Psoas muscle (tissue), 8 donors: ENCODE measurements at places on chromosomes 1 and 21. TPM values are rescaled to one million over a fixed set of nuclear protein-coding genes. Genes with fewer than 3 reads are reported as not detected.

- no peak for DNase-seq
- peaks cover 2% of the 10 kb centered on the region for H3K27me3 ChIP-seq
- H3K4me1 ChIP-seq: no peaks in the 10 kb centered on the region
- no peak overlapping the region for H3K27ac ChIP-seq
- H3K36me3 ChIP-seq: no peaks in the 10 kb centered on the region
- no peak overlapping the region for H3K4me3 ChIP-seq
Observed at GRCh38 chr1:84969489-84970250, 27.2 kb downstream of the MCOLN2 start.

- H3K27ac ChIP-seq: no peak overlapping the region
- H3K4me3 ChIP-seq: no peak overlapping the region
- no peaks in the 10 kb centered on the region for H3K27me3 ChIP-seq
Observed at GRCh38 chr1:68442006-68442405, 7.7 kb downstream of the RPE65 start.

DNA sequence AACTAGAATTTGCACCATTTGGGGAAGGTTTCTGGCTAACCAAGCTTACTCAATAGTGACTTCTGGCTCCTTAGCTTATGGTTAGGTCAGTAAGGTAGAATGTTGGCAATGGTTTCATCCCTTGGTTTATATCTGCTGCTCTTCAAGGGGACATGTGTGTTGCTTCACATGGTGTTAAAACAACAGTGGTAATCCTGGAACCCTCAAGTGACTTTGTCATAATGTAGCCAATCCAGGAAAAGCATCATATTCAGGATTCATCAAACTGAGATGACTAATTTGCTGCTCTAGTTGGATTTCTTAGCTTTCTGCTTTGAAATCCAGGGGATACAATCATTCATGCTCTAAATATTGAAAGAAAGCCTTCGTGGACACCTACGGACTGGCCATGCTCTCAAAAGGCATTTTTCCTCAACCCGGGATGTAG lies 108.7 kb downstream of the RGL1 start:
- no peaks in the 10 kb centered on the region for H3K27me3 ChIP-seq
- H3K36me3 ChIP-seq: no peaks in the 10 kb centered on the region
- no peak overlapping the region for H3K4me3 ChIP-seq
- no peak for DNase-seq

GRCh38 chr1:240399381-240399780 lies 212.6 kb downstream of the GREM2 start:
- no peak overlapping the region for H3K27ac ChIP-seq
- no peaks in the 10 kb centered on the region for H3K4me1 ChIP-seq
- H3K27me3 ChIP-seq: no peaks in the 10 kb centered on the region
- DNase-seq: no peak
- H3K4me3 ChIP-seq: no peak overlapping the region
- H3K36me3 ChIP-seq: no peaks in the 10 kb centered on the region

GRCh38 chr1:31912839-31913239 lies 25.3 kb downstream of the PTP4A2 start:
- no peak overlapping the region for H3K4me3 ChIP-seq
- H3K27ac ChIP-seq: no peak overlapping the region
- H3K4me1 ChIP-seq: peaks cover 50% of the 10 kb centered on the region
- no peaks in the 10 kb centered on the region for H3K27me3 ChIP-seq

DNA sequence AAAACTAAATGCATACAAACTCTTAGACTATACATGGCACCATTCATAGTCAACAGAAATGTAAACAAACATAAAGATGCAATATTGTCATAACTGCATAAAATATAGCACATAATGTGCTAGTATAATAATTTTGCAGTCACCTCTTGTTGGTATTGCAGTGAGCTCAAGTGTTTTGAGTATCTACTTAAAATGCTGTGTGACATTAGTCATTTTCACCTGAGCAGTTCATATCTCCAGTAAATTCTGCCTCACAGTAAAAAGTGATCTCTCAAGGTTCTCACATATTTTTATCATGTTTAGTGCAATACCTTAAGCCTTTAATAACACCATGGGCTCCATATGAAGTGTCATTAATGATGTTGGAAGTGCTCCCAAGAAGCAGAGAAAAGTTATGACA lies 29.6 kb upstream of the FMO2 start:
- H3K4me1 ChIP-seq: no peaks in the 10 kb centered on the region
- DNase-seq: no peak
- no peak overlapping the region for H3K4me3 ChIP-seq
- H3K27ac ChIP-seq: no peak overlapping the region

GRCh38 chr1:53868565-53868964 lies 21.0 kb downstream of the YIPF1 start:
- no peak overlapping the region for H3K27ac ChIP-seq
- DNase-seq: no peak
- H3K4me1 ChIP-seq: no peaks in the 10 kb centered on the region

DNA sequence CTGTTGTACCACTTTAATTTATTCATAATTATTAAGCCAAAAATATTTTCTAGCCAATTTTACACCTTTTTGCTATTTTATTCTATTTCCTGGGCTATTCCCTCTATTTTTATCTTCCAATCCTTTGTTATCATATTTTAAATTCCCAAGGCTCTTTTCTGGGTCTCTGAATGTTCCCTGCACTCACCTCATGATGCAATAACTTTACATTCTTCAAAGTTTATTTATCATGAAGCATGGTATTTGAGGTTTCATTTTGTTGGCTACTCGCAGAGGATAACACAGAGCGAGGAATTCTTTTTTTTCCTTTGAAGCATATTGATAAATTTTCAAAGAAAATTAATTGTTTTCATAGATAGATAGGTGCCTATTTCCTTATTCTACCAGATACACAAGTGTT lies 489.8 kb upstream of the TMPRSS15 start:
- no peaks in the 10 kb centered on the region for H3K36me3 ChIP-seq
- no peak for DNase-seq
- H3K4me1 ChIP-seq: no peaks in the 10 kb centered on the region
- H3K27me3 ChIP-seq: no peaks in the 10 kb centered on the region

- H3K27ac ChIP-seq: no peak overlapping the region
- H3K4me3 ChIP-seq: no peak overlapping the region
- no peaks in the 10 kb centered on the region for H3K36me3 ChIP-seq
- peaks cover 17% of the 10 kb centered on the region for H3K27me3 ChIP-seq
- H3K4me1 ChIP-seq: peaks cover 4% of the 10 kb centered on the region
- DNase-seq: no peak
Observed at GRCh38 chr1:111205714-111206050, 5.2 kb upstream of the DENND2D start.

DNA sequence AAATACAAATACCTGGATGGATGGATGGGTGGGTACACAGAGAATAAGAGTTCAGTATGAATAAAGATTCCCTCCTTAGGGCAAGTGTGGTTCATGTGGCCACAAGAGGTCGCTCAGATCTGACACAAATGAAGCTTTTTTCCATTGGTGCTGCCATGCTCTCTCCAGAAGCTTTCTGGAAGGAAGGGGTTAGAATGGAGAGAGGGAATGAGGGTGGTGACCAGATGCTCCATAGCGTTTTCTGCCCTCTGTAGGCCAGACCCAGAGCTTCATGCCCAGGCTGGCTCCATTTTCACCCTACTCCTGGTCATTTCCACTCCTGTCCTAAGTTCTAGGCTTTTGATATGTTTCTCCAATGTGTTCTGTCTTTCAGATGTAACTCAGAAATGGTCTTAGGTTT lies 3.3 kb upstream of the FCRL6 start:
- peak; percentile 35 for DNase-seq
- no peaks in the 10 kb centered on the region for H3K36me3 ChIP-seq
- no peak overlapping the region for H3K27ac ChIP-seq
- no peaks in the 10 kb centered on the region for H3K4me1 ChIP-seq
- H3K4me3 ChIP-seq: no peak overlapping the region

DNA sequence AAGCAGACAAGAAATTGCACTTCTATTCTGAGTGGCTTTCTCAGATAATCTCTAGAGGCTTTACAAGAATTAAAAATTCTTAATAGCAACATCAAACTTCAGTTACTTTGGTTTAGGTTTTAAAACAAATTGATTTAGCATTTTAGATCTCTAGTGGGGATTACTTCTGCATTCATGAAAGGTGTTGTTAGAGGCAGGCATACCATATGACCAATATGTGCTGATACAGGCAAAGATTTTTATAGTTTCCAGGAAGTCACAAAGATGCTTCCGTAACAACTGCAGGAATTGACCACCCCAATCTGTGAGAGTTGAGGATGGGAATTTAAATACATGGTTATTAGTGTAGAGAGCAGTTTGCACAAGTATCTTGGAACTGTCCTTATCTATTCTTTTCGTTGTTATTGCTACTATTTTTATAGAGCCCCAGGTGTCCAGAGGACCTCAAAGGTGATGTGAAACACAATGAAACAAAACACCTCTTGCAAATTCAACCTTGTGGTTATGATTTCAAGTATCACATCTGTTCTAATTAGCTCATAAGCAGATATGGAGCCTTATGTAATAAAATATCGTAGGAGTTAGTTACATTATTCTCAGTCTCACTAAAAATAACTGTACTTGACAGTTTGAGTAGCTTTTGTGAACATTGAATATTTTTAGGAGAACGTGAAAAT lies 512.7 kb upstream of the ADGRL4 start:
- DNase-seq: no peak
- H3K27me3 ChIP-seq: no peaks in the 10 kb centered on the region
- no peaks in the 10 kb centered on the region for H3K4me1 ChIP-seq
- no peak overlapping the region for H3K4me3 ChIP-seq

DNA sequence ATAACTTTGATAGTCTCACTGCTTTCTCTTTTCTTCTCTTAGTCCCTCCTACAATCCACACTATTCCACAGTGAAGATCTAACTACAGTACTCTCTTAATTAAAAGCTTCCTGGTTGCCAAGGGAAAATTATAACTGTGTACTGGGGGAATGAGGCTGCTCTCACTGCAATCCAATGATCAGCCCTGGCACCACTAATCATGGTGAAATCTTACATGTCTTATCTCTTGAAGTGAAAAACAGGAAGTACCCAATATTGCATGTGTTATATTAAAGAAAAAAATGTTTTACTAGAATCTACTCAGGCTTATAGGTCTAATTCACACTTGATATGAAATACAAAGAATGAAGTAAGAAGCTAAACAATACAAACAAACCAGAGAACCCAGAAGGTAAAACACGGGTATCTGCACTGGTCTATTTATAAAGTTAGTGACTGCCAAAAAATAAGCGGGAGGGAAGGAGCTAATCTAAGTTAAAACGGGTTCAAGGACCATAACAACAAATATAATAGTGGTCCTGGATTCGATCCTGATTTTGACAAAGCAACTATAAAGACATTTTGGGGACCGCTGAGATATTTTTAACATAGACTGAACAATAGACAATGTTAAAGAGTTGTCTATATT lies 57.5 kb downstream of the RGS2 start:
- no peak overlapping the region for H3K4me3 ChIP-seq
- H3K4me1 ChIP-seq: no peaks in the 10 kb centered on the region
- no peaks in the 10 kb centered on the region for H3K27me3 ChIP-seq

GRCh38 chr1:38815903-38816627 lies 43.5 kb downstream of the RRAGC start:
- H3K4me3 ChIP-seq: no peak overlapping the region
- peaks cover 5% of the 10 kb centered on the region for H3K4me1 ChIP-seq
- no peak for DNase-seq
- H3K36me3 ChIP-seq: no peaks in the 10 kb centered on the region

- H3K27me3 ChIP-seq: no peaks in the 10 kb centered on the region
- DNase-seq: no peak
- H3K36me3 ChIP-seq: no peaks in the 10 kb centered on the region
- H3K27ac ChIP-seq: no peak overlapping the region
- H3K4me3 ChIP-seq: no peak overlapping the region
Observed at GRCh38 chr1:35756064-35756463, 13.7 kb downstream of the CLSPN start.

GRCh38 chr1:153963850-153964331 lies 554 bp upstream of the SLC39A1 start:
- peaks cover 22% of the 10 kb centered on the region for H3K36me3 ChIP-seq
- H3K27ac ChIP-seq: peak overlapping the region; percentile 90
- peak; percentile 55 for DNase-seq
- H3K27me3 ChIP-seq: no peaks in the 10 kb centered on the region
- H3K4me3 ChIP-seq: peak overlapping the region; percentile 75

GRCh38 chr1:19512545-19512944 lies 27.2 kb upstream of the CAPZB start:
- no peaks in the 10 kb centered on the region for H3K36me3 ChIP-seq
- no peaks in the 10 kb centered on the region for H3K4me1 ChIP-seq
- no peak overlapping the region for H3K4me3 ChIP-seq
- no peaks in the 10 kb centered on the region for H3K27me3 ChIP-seq

The TCHH gene
- total RNA-seq: 0.04 TPM

The FAM110D gene
- total RNA-seq: 2.9 TPM

The TLR5 gene
- total RNA-seq: 1.4 TPM

The DIO1 gene
- not detected for total RNA-seq

The LIN28A gene
- total RNA-seq: not detected

The CLEC20A gene
- 0.22 TPM for total RNA-seq

The GBP7 gene
- total RNA-seq: not detected
